Stimulated activated CD8-positive, alpha-beta memory T cell treated with anti-CD3 and anti-CD28 coated beads, Interleukin-12 subunit alpha, Interleukin-12 subunit beta, amount 100 ng/mL, for 1 hour (primary cell): ENCODE measurements at places on chromosomes 11 and 22.

- no peak for DNase-seq
Measured at GRCh38 chr22:38125751-38126201, 15.3 kb upstream of the BAIAP2L2 start.

DNA sequence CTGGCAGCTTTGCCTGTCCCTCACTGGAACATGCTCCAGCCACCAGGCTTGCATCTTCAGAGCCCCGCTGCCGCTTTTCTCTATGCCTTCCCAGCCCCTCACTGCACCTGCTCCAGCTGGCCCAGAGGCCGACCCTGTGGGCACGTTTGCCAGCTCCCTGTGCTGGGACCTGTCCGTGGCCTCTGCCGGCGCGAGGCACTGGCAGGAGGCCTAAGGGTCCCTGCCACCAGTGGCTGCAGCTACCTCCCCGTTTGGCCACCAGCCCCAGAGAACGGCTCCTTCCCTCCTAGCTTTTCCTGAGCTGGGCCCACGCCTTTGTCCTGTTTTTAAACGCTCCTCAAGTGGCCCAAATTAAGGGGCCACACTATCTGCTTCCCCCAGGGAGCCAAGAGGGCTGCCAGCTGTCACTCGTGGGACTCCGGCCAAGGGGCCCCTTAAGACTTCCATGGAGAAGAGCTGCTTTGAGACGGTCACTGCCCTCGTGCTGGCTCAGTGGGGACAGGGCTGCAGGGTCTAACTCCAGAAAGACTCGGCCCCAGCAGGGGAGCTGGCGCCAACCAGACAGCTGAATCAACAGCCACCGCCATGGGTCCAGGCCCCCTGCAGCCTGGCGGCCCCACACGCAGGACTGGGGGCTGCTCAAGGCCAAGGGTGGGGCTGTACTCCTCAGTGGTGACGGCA is 24.6 kb upstream of the WNT7B start:
- DNase-seq, result no peak

GRCh38 chr11:1391165-1392075 is 1.7 kb downstream of the BRSK2 start:
- DNase-seq, result no peak

DNA sequence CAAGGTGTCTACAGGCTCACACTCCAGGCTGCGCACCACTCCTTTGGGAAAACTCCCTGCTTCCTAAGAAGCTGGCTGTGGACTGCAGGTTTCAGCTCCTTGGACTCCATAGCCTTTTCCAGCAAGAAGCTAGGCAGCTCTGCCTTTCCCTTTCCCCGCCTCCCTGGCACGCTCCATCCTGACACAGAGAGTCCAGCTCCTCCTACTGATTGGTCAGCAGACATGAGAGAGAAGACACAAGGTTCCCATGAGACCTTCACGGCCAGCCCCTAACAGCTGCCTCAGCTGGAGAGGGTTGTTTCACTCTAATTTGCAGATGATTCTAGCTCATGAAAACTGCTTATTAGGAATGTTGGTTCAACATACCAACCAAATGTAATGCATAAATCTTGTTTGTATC is 27.6 kb downstream of the TENM4 start:
- no peak for DNase-seq

- DNase-seq, result no peak
Measured at GRCh38 chr11:93219440-93219839, 21.6 kb upstream of the SLC36A4 start.

DNA sequence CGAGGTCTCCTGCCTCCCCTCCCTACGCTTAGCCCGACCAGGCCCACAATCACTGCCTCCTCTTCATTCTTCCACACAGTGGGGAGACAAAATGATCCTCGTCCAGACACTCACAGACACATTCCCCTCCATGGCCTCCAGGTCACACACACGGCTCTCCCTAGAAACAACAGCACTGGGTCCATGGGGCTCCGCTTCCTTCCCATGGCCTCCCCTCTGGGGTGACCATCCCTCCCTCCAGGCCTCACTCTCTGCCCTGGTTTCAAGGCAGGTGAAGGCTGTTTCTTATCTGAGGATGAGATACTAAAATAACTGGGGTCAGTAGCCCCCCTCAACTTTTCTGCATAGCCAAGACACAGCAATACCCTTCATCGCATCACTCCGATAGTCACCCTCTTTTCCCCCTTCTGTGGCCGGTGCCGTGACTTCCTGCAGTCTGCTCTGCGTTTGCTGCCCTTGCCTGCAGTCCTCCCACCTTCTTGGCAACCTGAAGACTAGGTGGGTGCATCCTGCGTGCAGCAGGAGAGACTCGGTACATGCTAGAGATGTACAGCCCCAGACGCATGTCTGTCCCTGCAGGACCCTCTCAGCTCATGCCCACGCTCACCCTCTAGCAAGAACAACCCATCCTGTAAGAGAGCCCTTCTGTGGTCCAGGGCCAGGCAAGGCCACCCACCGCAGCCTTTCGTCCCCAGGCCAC is 55.8 kb downstream of the CD6 start:
- no peak for DNase-seq

DNA sequence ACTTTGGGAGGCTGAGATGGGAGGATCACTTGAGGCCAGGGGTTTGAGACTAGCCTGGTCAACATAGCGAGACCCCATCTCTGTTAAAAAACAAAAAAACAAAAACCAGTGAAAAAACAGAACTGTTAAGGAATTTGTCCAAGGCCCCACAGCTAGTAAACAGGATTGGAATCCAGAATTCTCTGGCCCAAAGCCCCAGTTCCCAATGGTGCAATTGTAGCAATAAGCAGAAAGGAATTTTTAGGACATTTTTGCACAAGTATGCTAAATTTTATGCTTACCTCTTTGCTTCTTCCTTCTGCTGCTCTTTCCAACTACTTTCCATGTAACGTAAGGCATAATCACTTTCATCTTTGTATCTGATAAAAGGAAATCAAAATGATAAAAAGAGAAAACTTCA is 11.6 kb downstream of the MISFA start:
- no peak for DNase-seq
